Smooth muscle cell of trachea (primary cell): ENCODE measurements at places on chromosomes 6 and 20. TPM values are rescaled to one million over a fixed set of nuclear protein-coding genes. Genes with fewer than 3 reads are reported as not detected.

Gene TRAPPC3L
- total RNA-seq: 0.15 and 0.17 TPM in 2 replicates

Gene FAM209A
- total RNA-seq: not detected in 2 replicates

Gene HAO1
- total RNA-seq: not detected in 2 replicates

Gene HCK
- not detected in 2 replicates for total RNA-seq

Gene SAMD5
- total RNA-seq: 0.99 and 2.6 TPM in 2 replicates

Gene NKAPL
- total RNA-seq: 0.73 and 2.2 TPM in 2 replicates
